NCI-H226 (cell line): ENCODE measurements at places on chromosomes 2 and 18.

GRCh38 chr18:2715990-2716389, 60.5 kb downstream of the SMCHD1 start:
- no peak for DNase-seq

GRCh38 chr2:101296371-101296770, 12.1 kb downstream of the RNF149 start:
- DNase-seq: no peak

DNA sequence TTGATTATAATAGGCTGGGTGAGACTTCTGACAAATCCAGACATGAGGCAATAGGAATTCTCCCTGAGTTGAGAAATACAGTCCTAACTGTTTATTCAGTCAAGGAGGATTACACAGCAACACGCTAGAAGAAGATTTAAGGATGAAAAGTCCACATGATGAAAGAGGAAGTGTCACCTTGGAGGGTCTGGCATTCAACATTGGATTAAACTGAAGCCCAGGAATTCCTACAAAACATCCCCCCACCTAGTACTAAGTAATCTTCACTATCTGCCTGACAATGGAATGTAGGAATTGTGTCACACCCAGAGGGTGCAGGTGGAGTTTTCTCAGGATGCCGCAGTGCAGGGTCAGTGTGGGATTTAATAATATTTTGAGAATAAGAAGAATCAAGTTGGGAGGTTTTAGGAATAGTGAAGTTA, 142.4 kb downstream of the SOCS6 start:
- DNase-seq: peak; percentile 70

GRCh38 chr2:9596621-9597311, 34.0 kb downstream of the YWHAQ start:
- DNase-seq: no peak

DNA sequence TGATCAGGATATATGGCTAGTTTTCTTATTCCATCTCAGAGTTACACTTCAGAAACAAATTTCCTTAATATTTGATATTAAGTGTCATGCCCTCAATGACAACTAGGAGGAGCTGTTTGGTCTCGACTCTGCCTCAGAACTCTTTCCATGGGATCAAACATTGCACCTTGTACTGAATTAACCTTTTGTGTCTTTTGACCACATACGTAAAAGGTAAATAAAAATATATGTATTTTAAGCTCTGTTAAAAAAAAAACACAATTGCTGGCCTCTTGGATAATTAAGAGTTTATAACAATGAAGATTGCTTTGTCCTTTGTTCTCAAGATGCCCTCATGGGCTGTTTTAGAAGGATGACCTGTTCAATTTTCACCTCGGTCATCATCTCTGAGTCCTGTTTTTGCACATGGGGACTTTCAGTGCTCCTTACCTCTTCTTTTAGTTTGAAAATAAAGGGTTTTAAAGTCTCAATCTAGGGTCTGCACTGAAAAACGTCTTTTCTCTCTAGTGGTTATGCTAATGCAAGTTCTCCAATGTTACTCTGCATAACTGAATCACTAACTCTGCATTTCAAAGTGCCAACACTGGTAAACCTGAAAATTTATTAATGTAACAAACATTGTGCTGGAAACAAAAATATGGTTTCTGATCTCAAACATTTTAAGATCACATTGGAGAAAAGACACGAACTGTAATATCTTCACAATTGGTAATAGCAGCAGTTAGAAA, 18.8 kb upstream of the FN1 start:
- no peak for DNase-seq

- DNase-seq: no peak
These were observed 35.1 kb upstream of the ROCK2 start for GRCh38 chr2:11379558-11379957.

GRCh38 chr2:232526372-232526941, 497 bp downstream of the CHRND start:
- no peak for DNase-seq

DNA sequence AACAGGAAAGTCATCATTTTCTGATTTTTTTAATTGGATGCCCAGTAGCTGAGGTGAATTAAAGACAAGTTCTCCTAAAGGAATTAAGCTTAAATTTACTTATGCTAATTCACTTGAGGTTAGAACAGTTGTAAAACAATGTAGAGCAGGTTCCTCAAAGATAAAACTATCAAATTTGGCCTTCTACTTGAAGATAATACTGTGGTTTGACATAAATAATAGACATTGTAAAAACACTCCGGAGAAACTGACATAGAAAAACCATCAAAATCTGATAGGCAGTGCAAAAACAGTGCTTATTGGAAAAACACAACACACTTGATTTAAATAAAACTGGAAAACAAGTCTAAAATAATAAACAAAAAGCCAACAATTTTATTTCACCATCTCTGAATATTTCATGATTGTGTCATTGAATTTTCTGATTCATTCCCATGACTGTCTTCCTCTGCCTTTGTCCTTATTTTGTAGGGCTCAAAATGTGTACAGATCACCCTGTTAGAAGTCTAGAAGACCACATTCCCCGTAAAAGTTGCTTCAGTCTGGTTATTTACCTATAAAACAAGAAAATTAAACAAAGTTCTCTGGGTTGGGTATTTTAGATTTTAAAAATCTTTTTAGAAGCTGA, 28.3 kb upstream of the SLC40A1 start:
- no peak for DNase-seq

- DNase-seq: no peak
These were observed 2.2 kb downstream of the CFAP221 start for GRCh38 chr2:119546447-119546767.

DNA sequence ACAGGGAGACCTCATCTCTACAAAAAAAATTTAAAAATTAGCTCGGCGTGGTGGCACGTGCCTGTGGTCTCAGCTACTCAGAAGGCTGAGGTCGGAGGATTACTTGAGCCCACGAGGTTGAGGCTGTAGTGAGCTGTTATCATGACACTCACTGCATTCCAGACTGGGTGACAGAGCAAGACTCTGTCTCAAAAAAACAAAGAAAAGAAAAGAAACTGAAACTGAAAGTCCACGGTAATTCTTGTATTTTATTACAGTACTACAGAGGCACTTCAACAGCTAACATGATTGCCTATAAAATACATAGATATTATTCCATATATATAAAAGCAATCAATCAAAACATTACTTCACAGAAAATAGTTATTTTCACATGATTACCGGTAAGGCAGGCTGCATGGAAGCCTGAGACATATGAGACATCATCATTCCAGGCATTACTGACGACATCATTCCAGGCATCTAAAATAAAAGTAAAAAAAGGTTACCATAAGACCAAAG, 23.1 kb downstream of the PRPF40A start:
- DNase-seq: peak; percentile 78
